ENCODE measurements at places on chromosomes 2 and 18. TPM values are rescaled to one million over a fixed set of nuclear protein-coding genes. Genes with fewer than 3 reads are reported as not detected.

DNA sequence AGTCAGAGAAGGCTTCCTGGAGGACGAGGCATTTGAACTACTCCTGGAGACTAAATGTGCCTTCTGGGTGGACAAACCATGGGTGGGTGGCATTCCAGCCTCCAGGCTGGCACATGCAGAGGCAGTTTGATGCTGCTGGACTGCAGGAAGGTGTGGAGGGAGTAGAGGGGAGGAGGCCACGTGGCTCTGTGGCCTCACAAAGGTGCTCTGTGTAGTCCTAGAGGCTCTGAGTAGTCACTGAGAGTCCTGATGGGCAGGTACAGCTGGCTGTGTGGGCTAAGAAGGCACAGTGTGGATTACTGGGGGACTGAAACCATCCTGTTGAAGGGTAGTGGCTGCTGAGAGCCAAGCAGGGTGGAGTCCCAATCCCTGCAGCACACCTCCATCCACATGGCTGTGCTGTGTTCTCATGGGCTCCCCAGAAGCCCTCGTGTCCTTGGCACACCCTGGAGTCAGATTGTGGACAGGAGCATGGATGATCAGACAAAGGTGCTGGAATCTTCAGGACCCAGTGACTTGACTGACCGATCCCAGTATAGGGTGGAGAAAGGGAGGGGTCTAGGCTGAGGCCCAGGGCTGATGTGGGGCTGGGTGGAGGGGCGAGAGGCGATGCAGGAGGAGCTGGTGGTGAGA, 87.4 kb upstream of the HS6ST1 start:
- no peak overlapping the region for H3K4me3 ChIP-seq
- no peaks in the 10 kb centered on the region for H3K27me3 ChIP-seq
- no peak for DNase-seq
- no peak overlapping the region for H3K27ac ChIP-seq
- H3K4me1 ChIP-seq: no peaks in the 10 kb centered on the region

- H3K27ac ChIP-seq: no peak overlapping the region
- H3K36me3 ChIP-seq: no peaks in the 10 kb centered on the region
- no peak for DNase-seq
- no peaks in the 10 kb centered on the region for H3K27me3 ChIP-seq
Observed at GRCh38 chr2:220499225-220499624, 871.8 kb downstream of the SLC4A3 start.

GRCh38 chr18:33467531-33467930, 27.0 kb upstream of the CCDC178 start:
- no peak overlapping the region for H3K27ac ChIP-seq
- no peaks in the 10 kb centered on the region for H3K27me3 ChIP-seq
- no peaks in the 10 kb centered on the region for H3K36me3 ChIP-seq

DNA sequence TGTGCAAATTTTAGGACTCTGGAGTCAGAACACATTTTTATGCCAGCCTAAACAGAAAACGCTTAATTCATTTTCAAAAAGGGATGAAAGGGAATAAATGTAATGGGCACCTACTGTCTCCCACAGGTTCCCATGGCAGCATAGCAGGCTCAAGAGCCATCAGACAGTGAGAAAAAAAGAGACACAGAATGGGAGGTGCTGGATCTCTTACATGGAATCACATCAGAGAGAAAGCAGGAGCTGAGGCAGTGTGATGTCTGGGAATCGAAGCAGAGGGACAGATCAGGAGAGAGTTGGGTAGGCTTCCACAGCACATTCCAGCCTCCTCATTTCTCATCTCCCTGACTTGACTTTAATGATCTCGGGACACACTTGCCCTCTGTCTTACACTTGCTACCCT, 684.3 kb downstream of the KCNJ3 start:
- no peaks in the 10 kb centered on the region for H3K36me3 ChIP-seq
- H3K27me3 ChIP-seq: no peaks in the 10 kb centered on the region
- DNase-seq: no peak
- no peak overlapping the region for H3K4me3 ChIP-seq

DNA sequence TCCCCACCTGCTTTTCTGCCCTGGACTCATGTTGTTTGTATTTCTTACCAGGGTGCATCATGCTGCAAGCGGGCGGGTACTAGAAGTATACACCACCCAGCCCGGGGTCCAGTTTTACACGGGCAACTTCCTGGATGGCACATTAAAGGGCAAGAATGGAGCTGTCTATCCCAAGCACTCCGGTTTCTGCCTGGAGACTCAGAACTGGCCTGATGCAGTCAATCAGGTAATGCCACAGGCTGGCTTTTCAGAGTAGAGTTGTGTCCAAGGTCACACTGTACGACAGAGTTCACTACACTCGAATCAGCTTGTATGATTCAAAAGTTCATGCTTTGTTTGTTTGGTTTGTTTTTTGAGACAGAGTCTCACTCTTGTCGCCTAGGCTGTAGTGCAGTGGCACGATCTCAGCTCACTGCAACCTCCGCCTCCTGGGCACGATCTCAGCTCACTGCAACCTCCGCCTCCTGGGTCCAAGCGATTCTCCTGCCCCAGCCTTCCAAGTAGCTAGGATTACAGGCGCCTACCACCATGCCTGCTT, 19.4 kb downstream of the SRSF7 start:
- no peak for DNase-seq
- no peaks in the 10 kb centered on the region for H3K4me1 ChIP-seq
- H3K27ac ChIP-seq: no peak overlapping the region
- no peak overlapping the region for H3K4me3 ChIP-seq

The GAREM1 gene
- 4.7 TPM for total RNA-seq

The PTPRN gene
- not detected for total RNA-seq

The XIRP2 gene
- not detected for total RNA-seq
